ENCODE measurements at places on chromosomes 11 and 22. TPM values are rescaled to one million over a fixed set of nuclear protein-coding genes. Genes with fewer than 3 reads are reported as not detected.

DNA sequence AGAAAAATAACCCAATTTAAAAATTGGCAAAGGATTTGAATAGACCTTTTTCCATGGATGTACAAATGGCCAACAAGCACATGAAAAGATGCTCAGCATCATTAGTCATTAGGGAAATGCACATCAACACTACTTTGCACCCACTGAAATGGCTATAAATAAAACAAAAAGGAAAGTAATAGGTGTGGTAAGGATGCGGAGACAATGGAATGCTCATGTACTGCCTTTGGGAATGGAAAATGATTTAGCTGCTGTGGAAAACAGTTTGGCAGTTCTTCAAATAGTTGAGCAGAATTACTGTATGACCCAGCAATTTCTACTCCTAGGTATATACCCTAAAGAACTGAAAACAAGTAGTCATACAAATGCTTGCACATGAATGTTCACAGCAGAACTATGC is 37.4 kb downstream of the LARGE2 start:
- no peak for DNase-seq

APOBEC3A gene
- not detected for total RNA-seq

CRYBB3 gene
- total RNA-seq = 1.0 TPM

- no peak for DNase-seq
Measured at GRCh38 chr22:17952273-17952801, 72.0 kb downstream of the MICAL3 start.

ASCL2 gene
- total RNA-seq = 1.6 TPM

- DNase-seq = no peak
Measured at GRCh38 chr11:35918716-35919115, 25.1 kb upstream of the LDLRAD3 start.

CDC42EP2 gene
- 5.3 TPM for total RNA-seq

Measured in progenitor cell of endocrine pancreas (in vitro differentiated cells).